CD4-positive, alpha-beta T cell treated with Interferon alpha-2 for 1 hour (primary cell): ENCODE measurements at places on chromosomes 2 and 18.

- DNase-seq = no peak
These were observed 1.2 kb upstream of the MLPH start for GRCh38 chr2:237485844-237486243.

GRCh38 chr2:36565712-36566111, 32.3 kb downstream of the FEZ2 start:
- no peak for DNase-seq

- DNase-seq = no peak
These were observed 123.0 kb downstream of the TTC27 start for GRCh38 chr2:32750880-32751279.

- DNase-seq = no peak
These were observed 51.3 kb downstream of the TET3 start for GRCh38 chr2:74036010-74036409.

GRCh38 chr18:63992751-63993150, 22.9 kb downstream of the SERPINB8 start:
- no peak for DNase-seq

DNA sequence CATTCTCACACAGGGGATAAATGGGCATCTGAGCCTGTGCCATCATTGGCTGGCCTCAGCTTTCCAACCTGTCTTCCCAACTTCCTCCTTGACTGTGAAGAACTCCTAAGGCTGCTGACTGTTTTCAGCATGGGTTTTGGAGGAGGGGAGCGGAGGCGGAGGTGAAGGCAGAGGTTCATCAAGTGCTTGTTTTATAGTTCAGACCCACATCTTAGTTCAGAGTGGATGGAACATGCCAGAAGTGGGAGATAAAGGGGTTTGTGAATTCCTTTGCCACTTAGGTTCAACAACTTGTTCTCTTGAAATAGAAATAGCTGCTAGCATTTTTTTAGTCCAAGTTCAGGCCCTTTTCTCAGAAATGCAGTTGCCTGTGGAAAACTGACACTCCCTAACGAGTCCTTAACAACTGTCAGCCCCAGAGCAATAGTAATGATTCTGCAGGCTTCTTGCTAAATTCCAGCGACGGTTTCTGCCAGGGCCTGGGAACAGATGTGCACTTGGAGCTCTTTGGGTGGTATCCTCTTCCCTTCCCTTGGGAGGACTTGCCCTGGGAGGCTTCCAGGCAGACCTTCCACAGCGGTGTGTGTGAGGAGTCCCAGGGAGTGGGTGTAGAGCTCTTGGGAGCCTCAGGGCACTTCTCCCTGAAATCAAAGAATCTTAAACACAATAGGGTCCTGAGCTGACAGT, 30.1 kb upstream of the ITGA6 start:
- DNase-seq = no peak

GRCh38 chr2:60518567-60518966, 34.9 kb downstream of the BCL11A start:
- DNase-seq = no peak

DNA sequence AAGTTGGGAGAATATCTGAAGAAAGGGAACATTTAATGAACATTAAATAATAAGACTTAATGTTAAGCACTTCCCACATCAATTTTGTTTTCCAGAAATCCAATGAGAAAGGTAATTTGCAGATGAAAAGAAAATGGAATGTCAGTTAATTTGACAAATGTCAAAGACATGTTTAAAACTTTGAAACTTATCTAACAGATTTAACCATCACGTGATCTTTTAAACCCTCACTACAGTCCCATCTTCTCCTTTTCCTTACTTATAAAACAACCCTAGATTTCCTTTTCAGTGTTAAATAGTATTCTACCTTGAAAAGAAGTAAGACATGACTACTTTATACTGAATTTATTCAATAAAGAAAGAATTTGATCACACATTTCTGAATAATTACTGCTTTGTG, 288.5 kb downstream of the NRXN1 start:
- DNase-seq = no peak

- no peak for DNase-seq
These were observed 4.5 kb upstream of the TTC27 start for GRCh38 chr2:32623311-32623706.

DNA sequence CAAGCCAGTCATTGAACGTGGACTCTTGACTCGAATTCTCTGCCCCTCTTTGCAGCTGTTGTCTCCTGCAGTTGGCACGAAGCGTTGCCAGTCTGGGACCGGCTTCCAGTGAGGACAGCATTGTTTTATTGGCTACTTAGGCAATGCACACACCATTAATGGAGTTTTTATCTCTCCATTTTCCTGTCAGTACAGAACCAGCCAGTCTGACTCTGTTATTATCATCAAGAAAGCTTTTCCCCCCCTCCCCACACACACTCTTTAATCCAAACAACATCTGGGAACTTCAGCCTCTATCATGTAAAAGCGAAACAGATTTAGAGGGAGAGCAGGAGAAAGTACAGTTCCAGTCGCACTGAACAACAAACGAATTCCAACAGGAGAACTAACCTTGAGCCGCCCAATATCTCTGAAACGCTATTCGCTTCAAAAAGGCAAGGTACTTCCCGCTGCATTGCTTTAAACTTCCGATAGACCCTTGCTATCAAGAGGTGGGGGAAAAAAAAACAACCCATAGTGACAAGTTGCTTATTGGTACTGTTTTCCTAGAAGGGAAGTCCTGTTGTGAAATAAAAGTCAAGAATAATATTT, 38.2 kb downstream of the ACVR1 start:
- DNase-seq = no peak

- no peak for DNase-seq
These were observed 44.1 kb downstream of the EFR3B start for GRCh38 chr2:25085761-25086560.

DNA sequence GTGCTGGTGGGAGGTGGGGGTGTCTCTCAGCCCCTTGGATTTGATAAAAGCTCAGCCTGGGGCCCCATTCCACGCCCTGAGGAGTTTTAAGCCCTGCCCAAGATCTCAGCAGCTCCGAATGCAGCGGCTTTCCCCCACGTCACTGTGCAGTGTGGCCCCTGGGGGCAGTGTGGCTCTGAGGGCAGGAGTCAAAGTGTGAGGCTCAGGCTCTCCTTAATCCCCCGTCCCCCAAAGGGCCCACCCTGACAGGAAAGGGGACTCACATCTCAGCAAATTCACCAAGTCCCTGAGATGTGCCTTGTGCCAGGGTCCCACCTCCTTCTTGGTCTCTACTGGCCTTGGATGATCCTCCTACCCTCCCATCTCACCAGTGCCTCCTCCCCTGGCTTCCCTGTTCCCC, 25.2 kb downstream of the NPPC start:
- no peak for DNase-seq

DNA sequence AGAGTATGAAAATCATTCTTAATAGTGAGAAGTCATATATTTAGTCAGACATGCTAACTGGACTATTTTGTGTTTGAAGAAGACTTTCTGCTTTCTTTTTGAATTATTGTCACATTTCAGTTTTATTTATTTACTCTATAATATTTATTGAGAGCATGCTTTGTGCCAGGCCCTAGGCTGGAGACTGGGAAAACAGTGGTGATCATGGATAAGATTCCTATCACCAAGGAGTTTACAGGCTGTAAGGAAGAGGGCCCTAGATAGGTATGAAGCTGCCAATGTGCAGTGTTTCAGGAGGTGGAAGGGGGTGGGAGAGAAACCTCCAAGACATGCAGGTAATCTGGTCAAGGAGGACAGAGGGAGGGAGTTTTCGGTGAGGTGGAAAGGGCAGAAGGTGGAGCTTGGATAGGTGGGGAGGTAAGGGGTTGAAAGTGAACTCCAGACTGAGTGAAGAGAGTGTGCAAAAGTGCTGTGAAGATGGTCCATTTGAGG, 207.5 kb downstream of the ARHGAP15 start:
- DNase-seq = no peak

GRCh38 chr18:6614952-6615351, 114.6 kb upstream of the ARHGAP28 start:
- DNase-seq = no peak

GRCh38 chr2:173457366-173457765, 102.7 kb downstream of the CDCA7 start:
- no peak for DNase-seq

- DNase-seq = no peak
These were observed 65.3 kb downstream of the MYT1L start for GRCh38 chr2:2265747-2266279.

DNA sequence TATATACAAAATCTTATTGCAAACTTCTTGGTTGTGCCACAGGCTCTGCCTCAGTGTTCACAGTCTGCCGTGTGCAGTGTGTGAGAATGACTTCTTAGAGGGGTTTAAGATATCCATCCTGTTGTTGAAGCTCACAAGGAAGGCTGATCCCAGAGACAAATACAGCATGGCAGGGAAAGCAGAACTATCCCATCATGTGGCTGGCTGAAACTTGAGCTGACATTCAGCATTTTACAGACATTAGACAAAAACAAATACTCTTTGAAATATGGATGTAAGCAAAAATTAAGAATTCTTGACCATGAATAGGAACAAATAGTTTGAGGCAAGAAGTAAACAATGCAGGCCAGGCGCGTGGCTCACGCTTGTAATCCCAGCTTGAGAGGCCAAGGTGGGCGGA, 12.9 kb upstream of the PUM2 start:
- no peak for DNase-seq

DNA sequence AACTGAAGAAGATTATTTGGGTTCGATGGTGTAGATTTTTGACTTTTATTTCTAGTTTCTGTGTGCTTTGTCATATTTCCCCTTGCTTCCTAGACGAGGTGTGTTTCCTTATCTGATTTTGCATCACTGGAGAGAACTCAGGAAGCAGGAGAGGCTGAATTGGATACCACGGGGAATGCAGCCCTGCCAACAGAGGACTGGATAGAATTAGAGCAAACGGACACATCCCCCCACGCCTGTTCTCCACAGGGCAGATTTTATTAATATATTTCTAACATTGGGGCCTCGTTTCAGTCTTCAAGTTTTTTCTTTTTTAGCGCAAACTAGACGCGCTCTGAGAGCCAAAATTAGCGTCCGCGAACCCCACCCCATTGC, 678 bp upstream of the VAPA start:
- DNase-seq = no peak

GRCh38 chr2:18856765-18857164, 267.4 kb upstream of the NT5C1B start:
- DNase-seq = no peak

DNA sequence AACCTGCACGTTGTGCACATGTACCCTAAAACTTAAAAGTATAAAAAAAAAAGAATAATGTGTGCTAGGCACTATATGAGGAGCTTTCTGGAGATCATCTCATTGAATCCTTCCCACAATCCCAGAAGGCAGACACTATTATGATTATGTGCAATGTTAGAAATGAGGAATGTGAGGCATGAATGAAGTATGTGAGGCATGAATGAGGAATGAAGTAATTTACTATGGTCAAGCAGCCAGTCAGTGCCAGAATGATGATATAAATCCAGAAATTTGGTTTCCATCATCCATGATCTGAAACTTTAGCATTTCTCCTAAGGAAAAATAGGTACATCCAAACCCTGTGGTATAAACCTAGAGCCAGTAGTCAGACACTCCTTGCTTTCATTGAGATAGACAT, 42.0 kb downstream of the CCDC148 start:
- no peak for DNase-seq

GRCh38 chr2:40352703-40353099, 99.2 kb downstream of the SLC8A1 start:
- no peak for DNase-seq

DNA sequence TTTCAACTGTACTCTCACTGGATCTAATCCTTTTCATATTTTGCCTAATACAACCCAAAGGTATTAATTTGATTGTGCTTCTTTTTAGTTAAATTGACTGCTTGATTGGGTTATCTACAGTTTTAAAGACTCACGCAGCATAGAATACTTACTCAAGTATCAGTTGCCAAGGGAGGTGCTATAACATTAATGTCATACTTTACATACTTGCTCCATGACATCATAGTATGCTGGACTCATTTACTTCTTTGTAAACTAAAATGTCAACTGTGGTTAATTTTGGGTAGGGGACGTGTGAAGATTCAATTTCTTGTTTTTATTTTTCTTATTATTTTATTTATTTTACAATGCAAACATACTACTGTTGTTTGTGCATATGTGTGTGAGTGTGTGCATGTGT, 716.2 kb upstream of the VRK2 start:
- DNase-seq = no peak

DNA sequence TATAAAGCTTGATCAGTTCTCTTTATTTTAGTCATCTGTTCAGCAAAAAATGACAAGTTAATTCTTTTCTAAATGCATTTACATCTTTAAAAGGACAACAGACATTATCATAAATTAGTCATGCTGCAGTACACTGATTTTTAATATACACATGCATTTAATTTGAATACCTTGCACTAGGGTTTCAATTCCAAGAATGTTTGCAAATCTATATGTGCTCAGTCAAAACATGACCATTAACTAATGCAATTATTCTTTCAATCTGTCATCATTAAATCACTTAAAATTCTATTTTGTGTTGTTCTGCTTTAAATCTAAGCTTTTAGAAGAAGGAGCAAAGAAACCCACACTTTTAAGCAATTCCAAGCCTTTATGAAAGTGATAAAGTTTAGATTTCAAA, 342.6 kb downstream of the THSD7B start:
- no peak for DNase-seq

DNA sequence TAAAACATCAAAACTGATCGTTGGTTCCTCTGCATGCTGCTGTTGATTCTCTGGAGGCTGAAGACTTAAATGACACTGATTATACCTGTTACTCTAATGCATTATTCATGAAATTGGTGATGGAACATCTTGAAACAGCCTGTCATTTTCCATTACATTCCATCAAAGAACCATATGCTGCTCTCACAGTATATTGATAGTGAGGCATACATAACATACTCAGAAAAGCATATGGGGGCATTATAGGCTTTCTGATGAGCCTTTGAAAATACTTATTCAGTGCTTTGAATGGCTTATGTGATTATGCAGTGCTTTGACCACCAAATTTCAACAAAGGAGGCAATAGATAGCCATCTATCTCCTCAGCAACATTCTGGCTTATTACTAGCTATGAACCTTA, 392.1 kb downstream of the CDH19 start:
- DNase-seq = no peak

- no peak for DNase-seq
These were observed 362.8 kb upstream of the HS6ST1 start for GRCh38 chr2:128681507-128681906.

GRCh38 chr2:216426166-216426777, 14.0 kb downstream of the SMARCAL1 start:
- no peak for DNase-seq

- no peak for DNase-seq
These were observed 135.4 kb downstream of the SETBP1 start for GRCh38 chr18:44816050-44816449.

DNA sequence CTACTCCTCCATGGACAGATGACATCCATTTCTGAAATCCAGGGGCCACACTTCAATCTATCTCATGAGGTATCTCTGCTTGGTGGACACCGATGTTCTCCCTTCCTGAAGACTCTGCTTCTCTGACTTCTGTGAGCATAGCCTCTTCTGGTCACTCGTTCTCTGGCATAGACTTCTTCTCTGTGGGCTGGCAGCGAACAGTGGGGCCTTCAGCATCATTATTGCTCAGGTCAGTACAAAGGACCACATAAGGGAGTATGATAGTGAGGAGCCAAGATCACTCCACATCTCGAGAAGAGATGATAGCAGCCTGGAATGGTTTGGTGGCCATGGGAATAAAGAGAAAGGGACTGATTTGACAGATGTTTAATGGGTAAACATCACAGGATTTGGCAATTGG, 8.0 kb upstream of the KCMF1 start:
- no peak for DNase-seq

GRCh38 chr18:7789856-7790552, 222.9 kb downstream of the PTPRM start:
- DNase-seq = no peak

- no peak for DNase-seq
These were observed 28.0 kb upstream of the KCMF1 start for GRCh38 chr2:84942964-84943421.

- no peak for DNase-seq
These were observed 11.2 kb downstream of the RELCH start for GRCh38 chr18:62198259-62198658.
